ENCODE measurements at places on chromosomes 16 and 17.

DNA sequence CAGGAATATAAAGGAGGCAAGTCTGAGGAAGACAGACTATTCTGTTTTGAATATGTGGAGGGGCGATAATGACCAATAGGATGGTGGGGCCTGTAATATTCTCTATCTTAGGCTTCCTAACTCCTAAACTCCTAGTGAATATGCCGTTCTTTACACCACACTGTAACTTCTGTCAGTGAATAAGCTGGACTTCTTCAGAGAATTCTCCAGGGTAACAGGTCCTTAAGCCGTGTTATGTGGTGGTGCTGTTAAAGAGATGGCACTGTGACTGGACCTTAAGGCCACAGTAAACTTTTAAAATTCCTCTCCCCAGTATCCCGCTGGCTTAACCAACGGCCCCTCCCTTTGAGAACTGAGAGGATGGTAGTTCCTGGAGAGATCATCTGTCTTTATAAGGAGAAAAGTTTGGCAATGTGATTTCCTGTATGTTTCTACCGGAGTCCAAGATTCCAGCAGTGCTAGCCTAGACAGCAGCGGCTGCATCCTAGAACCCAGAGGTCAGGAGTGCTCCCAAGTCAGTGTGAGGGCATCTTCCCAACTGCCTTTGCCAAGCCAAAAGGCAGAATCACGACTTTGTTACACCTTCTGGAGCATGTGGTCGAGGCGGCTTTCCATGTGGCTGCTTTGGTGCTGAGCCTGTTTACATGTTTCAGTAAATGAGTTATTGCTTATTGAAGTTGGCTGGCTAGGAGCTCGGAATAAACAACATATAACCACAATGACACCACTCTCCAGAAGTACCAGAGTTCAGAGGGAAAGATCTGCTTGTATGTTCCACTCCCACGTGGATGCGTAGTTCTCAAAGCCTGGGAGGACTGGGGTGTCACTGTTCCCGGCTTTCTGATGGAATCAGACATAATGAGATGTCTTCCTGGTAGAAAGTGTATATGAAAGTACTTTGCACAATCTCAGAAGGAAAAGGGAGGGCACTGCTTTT is 41.0 kb downstream of the TUBD1 start:
- peak; percentile 100 for DNase-seq

- no peak for DNase-seq
Observed at GRCh38 chr16:66524601-66525164, 25.2 kb downstream of the TK2 start.

- peak; percentile 78 for DNase-seq
Observed at GRCh38 chr16:46607529-46607928, 13.7 kb downstream of the SHCBP1 start.

GRCh38 chr16:26019381-26020242 is 327.9 kb downstream of the HS3ST4 start:
- DNase-seq, result no peak

DNA sequence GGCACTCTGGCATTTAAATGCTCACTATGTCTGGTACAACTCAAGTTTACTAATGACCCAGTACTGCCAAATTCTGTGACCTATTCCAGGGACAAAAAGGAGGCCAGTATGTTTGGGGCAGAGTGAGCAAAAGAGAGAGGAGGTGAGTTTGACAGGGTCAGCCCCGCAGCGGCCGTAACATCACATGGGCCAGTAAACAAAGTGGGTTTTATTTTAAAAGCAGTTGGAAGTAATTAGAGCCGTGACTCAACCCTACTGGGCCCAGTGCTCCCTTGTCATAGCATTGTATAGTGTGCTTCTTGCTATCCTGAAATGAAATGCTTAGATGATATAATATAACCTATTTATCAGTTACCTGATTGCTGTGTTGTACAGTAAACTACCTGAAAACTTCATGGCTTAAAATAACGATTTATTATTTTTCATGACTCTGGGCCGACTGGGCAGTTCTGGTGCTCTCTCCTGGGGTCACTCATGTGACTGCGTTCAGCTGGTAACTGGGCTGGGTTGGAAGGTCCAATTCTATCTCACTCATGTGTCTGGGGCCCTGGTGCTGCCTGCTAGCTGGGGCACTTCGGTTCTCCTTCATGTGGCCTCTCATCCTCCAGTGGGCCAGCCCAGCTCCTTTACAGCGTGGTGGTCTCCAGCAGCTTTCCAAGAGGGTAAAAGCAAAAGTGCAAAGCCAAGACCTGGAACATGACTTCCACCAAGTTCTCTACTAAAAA is 27.4 kb downstream of the IQCK start:
- DNase-seq, result no peak

DNA sequence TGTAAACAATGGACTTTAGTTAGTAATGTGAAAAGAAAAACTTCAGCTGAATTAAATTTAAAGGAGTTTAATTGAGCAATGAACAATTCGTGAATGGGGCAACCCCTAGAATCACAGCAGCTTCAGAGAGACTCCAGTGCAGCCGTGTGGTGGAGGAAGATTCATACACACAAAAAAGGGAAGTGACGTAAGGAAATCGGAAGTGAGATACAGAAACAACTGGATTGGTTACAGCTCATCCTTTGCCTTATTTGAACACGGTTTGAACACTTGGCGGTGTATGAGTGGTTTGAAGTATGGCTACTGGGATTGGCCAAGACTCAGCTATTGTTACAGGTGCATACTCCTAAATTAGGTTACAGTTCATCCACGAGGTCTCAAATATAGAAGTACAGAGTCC is 460.4 kb upstream of the ASIC2 start:
- DNase-seq, result no peak
